ENCODE measurements at places on chromosomes 1 and 21.

- DNase-seq = no peak
Measured at GRCh38 chr1:19625291-19625937, 18.7 kb upstream of the NBL1 start.

DNA sequence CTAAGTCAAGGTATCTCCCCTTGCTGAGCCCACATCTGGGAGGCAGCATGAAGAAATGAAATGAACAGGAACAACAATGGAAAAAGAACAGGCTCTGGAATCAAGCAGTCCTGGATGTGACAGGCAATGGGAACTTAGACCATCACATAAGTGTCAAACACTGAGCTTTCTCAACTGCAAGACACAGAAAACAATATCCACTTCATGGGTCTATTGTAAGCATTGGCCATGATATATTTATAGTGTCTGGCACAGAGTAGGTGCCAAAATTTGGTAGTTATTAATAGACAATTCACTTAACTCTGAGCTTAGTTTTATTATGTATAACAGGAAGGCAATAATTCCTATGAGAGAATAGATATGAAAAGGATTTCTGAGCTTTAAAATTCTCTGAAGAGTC, 64.1 kb upstream of the ATP1B1 start:
- DNase-seq = no peak

DNA sequence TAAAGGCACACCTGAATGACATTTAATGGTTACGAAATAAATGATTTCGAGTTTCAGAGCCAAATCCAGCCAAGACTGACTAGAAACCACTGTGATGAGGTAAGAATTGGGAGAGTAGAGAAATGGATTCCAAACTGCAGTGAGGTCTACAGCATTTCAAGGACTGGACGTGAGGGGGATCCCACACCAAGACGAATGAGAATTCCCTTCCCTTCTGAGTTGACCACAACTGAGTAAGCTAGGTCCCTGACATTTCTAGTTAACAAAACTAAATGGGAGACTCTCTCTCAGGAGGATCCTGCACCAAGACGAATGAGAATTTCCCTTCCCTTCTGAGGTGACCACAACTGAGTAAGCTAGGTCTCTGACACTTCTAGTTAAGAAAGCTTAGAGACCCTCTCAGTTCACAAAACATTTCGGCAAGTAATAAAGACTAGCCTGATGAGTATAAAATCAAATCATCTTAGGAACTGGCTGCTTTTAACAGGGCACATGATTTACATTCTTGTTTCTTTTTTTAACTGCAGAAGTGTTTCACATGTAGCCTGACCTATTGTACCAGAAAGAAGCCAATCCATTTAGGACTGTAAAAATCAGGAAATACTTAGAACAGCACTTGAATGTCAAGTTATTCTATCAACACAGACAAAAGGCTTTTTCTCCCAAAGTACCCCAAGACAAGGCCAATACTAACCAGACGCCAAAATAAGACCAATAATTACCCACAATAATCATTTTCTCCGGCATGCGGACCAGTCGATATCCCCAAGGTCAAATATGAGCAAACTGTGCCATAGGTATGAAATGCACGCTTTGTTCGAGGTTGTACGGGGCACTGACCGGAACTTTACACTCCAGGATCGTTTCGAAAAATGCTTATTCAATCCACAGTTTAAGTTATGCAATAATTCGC, 1.4 kb upstream of the SPATA1 start:
- no peak for DNase-seq

DNA sequence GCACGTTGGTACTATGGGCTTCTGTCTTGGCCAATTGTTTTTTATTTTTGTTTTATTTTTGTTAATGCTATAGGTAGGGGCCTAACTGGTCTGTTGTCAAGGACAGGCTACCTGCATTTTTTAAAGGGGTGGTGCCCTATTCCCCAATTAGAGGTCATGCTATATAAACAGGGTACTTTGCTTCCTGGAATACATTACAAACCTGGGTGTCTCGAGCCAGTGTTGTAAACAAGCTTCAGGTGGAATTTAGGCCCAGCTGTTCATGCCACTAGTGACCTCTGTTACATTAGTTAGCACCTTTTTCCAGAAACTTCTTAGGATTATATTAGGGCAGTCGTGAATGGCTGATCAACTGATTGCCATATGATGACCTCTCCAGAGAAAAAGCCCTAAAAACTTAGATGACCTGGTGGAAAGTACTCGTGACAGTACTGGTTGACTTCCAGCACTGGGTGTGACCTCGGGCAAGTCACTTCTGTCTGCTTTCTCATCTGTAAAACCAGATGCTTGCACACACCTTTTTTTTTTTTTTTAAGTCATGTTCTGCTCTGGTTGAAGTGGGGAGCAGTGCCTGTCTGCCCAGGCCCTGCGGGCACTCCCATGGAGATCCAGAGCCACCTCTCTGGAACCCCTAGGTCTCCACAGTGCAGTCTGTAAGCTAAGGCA, 46.5 kb downstream of the ELK4 start:
- DNase-seq = no peak

DNA sequence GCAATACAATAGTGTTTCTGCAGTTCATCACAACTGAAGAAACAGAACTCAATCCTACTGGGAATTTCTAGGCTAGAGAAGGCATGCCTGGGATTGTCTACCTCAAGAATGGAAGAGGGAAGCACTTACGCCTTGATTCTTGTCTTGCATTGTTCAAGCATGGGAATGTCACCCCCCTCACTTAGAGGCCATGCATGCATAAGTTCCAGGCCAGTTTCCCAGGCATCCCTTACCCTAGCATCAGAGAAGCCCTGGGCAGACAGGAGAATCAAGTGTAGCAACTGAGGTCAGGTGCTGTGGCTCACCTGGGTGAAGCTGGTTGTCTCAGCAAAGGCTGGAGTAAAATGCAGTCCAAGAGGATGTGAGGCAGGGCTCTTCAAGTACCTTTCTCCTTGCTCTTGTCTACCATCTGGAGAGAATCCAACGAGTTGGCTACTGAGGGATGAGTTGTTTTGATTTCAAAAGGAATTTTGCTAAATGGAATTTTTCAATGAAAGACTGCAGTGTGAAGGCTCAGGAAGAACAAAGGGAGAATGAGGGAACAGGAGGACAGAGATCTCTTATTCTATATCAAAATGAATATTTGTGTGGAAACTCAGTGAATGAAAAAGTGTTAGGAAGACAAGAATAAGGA, 174.3 kb downstream of the NEK7 start:
- no peak for DNase-seq

DNA sequence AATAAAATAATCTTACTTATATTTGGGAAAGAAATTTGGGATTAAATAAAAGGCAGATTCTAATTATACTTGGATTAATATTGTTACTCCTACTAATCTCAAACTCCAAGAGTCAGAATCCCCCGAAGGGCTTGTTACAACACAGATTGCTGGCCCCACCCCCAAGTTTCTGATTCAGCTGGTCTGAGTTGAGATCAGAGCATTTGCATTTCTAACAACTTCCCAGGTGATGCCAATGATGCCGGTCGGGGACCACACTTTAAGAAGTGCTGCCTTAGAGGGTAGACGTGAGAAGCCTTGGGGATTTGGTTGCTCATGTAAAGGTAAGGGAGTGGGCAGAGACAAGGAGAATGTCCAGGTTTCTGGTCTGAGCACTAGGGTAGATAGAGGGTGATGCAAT, 47.2 kb downstream of the FMN2 start:
- DNase-seq = no peak

DNA sequence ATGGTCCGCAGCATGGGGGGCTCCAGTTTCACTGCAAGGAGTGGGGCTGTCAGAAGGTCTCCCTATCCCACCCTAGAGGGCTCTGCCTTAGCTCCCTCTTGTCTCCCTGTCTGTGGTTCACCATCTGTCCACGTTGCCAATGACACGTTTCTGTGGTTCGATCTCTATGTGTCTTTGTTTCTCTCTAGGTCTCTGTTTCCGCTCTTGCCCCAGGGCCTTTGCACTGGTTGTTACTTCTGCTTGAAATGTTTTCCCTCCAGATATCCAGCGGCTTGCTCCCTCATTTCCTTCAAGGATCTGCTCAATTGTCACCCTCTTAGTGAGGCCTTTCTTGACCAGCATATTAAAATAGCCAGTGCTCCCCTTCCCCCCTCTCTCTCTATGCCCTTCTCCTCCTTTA, 8.5 kb upstream of the MRPS15 start:
- DNase-seq = no peak

DNA sequence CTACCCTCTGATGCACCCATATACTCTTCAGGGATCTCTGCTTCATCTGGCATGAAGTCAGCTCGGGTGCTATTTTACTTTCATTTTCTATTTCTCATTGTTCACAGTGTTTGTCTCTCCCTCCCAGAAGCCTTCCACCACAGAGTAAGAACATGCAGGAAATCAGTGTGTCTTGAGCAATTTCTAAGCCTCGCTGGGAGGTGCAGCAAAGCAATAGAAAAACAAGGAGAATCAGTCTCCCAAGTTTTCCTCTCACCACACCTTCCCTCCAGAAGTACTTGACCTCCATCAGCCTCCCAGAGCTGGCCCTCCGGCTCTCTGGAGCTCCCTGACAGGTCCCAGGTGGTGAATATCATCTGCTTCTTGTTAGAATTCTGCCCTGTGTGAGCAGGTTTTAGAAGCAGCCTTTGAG, 594.7 kb upstream of the CAMK1G start:
- no peak for DNase-seq

DNA sequence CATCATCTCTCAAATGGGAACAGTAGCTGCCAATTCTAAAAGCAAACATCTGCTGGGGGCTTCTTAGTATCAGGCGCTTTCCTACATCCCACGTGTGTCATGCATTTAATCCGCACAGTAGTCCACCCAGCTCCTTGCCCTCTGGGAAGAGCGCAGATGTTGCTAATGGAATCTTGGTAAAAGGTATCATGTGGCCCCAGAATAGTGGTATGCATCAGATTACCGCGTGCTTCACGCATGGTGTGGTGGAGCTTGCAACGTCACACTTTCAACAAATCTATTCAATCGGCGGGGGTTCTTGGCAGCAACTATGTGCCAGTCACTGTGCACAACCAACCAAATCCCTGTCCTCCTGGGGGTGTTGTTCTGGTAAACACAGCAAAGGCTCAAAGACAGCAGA, 141.0 kb downstream of the HIVEP3 start:
- DNase-seq = no peak

DNA sequence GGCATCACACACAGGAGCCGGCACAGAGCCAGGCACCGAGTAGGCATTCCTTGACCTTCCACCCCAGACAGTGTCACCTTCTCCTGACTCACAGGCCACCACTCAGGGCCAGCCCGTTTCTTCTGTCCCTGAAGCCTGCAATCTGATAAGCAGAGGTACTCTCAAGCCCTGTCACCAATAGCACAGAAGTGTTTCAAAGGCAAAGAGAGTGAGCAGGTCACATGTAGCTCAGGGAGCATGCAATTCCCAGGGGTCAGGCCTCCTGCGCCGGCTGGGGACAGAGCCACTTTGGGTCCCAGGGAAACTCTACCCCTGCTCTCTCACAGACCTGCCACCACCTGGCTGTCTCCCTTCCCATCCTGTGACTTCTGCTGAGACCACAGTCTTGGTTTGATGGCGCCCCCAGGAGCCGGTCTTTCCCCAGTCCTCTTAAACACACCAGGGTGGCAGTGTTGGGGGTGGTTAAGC, 13.2 kb downstream of the CAPN9 start:
- no peak for DNase-seq

GRCh38 chr1:204854286-204854685, 16.4 kb upstream of the NFASC start:
- DNase-seq = no peak

DNA sequence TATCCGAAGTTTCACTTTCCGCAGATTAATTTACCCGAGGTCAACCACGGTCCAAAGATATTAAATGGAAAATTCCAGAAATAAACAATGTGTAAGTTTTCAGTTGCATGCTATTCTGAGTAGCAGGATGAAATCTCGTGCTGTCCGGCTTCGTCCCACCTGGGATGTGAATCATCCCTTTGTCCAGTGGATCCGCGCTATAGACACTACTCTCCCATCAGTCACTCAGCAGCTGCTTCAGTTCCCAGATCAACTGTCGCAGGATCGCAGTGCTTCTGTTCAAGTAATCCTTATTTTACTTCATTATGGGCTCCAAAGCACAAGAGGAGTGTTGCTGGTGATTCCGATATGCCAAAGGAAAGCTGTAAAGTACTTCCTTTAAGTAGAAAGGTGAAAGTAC, 8.3 kb upstream of the LRP8 start:
- DNase-seq = no peak

GRCh38 chr1:14247666-14248065, 350.8 kb upstream of the KAZN start:
- DNase-seq = no peak

DNA sequence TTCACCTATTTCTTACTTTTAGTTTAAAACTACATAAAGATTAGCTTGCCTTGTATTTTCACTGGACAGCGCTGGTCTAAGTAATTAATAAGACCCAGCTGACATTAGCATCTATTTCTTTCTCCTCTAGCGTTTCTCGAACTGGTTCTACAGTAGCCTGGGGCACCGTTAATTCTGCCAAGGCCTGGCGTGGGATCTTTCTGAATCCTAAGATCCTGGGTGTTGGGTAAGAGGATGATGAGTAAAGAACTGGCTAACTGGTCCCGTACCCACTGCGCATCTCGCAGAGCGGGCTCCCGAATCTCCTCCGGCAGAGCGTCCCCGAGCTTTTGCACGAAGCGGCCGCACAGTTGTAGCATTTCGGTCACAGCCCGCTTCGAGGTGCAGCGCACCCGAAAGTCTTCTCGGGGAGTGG, 309 bp downstream of the NSL1 start:
- no peak for DNase-seq

GRCh38 chr1:230493264-230493663, 67.1 kb upstream of the PGBD5 start:
- DNase-seq = no peak

DNA sequence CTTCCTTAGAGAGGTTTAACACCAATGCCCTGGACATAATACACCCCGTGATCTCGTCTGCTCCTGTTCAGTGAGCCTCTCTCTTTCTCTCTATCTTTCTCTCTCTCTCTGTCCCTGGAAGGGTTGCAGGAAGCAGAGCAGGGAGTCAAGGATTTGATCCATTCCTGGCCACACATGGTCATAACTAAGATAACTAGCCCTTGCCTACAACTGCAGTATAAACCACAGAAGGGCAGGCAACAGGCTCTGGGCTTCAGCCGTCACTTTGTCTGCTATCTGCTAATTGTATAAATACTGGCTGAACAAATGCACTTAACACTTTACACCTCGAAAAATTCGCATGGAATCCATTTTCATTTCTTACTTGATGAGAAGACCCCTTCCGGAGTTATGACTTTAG, 357.5 kb upstream of the RUNX1 start:
- DNase-seq = no peak

Measured in NCI-H187 treated with DMSO at 0.1 percent for 48 hours (cell line).